Stimulated activated CD4-positive, alpha-beta T cell treated with anti-CD3 and anti-CD28 coated beads, Interleukin-1b, Interleukin-23, amount 100 ng/mL, for 1 hour (primary cell): ENCODE measurements at places on chromosomes 2 and 18.

GRCh38 chr2:138036522-138036921 lies 72.2 kb downstream of the HNMT start:
- no peak for DNase-seq

- DNase-seq, result no peak
Observed at GRCh38 chr2:133418671-133419070, 149.6 kb downstream of the NCKAP5 start.

GRCh38 chr2:73258186-73258912 lies 24.2 kb downstream of the CCT7 start:
- no peak for DNase-seq

DNA sequence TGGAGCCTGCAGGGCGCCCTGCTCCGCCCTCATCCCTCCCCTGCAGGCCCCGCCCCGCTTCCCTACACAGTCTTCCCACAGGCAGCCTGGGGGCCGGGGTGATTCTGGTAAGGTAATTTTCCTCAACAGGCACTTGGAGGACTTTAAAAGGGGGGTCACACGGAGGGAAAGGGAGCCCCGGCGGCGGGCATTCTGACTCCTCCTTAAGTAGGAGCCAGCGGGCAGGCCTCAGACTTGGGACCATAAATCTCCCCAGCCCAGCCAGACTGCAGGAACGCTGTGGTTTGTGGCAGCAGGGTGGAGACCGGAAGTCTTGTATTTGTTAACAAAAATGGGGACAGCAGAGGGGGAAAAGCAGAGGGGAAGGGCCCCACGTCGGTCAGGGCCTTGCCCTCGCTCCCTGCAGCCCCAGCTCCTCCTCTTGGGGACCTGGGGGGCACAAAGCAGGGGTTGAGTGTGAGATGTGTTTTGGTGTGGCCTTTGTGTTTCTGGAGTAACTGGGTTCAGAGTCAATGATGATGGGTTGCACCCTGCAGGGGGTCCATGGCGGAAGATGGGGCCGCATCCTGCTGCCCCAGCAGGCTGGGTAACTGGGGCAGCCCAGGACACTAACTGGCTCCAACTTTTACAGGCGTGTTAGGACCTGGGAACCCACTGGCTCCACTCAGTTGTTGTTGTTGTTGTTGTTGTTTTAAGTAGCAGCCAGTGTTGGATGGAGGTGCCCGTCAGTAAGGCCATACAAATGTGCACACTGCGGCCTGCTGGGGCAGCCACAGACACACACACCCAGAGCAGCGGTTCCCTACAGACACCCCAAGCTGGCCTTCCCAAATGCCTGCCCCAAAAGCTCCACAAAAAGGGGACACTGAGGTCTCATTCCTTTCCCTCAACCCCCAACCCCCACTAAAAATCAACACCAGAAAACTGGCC lies 27.7 kb downstream of the SMAD7 start:
- DNase-seq, result no peak

DNA sequence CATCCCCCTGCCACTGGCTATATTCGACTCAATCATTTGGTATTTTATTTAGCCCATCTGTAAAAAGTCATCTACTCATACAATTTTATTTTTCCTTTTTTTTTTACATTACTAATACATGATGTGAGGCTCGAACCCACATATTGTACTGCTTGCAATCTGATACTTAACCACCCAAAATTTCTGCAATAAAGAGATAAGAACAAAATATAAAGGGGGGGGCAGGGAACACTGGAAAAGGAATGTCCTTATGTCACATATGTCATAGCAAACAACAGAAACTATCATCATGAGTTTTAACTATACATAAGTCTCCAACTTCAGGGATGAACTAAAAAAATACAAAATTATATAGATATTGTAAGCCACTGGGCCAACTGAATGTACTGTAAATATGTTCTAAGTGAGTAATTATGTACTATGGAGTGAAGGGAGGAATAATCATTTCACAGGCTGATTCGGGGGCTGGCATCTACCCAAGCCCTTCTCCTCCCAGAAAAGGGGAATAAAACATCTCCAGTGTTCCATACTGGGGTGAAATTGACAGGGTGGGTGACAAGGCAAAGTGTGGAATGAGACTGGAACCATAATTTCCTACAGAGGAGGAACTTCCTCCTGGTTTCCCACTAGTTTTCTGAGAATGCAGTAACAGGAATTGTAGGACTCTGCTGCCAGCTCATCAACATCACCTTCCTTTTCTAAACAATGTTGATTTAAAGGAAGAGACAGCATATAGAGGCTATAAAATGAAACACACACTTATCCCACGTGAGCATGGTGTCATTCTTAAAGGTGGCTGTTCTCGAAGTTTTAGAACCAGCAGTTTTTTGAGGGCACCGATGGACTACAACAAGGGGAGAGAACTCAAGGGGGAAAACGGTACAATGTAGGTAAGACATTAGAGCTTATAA lies 79.5 kb downstream of the FARSB start:
- no peak for DNase-seq

GRCh38 chr2:158013891-158014290 lies 87.8 kb upstream of the UPP2 start:
- DNase-seq, result no peak

GRCh38 chr2:223914324-223914723 lies 30.8 kb downstream of the WDFY1 start:
- DNase-seq, result no peak

GRCh38 chr2:67579216-67579615 lies 182.1 kb downstream of the ETAA1 start:
- DNase-seq, result no peak

GRCh38 chr18:75211002-75211621 lies 515 bp downstream of the TSHZ1 start:
- DNase-seq, result no peak

DNA sequence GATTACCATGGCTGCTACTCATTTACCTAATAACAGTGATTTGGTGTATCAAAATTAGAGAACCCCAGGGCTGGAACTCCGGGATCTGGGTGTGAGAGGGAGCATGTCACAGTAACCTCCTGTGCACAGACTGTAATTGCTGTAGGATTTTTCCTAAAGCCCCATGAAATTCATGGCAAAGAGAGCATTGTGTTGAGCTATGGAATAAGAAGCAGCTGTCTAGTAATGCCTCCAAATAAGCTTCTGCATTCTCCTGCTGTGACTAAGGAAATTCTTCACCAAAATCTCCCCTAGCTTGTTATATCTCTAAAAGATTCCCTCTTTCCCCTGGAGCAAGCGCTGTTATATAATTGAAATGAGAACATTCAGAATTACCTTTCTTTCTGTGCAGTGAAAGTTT lies 158.1 kb upstream of the SPATS2L start:
- DNase-seq, result no peak

DNA sequence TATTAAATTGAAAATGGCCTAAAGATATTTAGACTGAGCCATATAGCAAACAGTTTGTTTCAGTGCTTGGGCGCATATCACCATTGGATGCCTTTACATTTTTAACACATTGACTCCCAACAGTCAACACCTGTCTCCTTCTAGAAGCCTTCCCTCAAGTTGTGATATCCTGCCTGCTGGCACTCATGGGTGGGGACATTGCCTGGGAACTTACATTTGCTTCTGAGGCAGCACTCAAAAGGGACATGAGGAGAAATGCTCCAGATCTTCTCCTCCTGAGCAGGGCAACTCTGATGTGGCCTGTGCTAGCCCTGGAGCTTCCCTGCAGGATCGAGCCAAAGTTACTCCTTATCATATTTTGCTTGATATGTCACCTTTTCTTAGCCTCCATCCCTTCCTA lies 392.2 kb downstream of the CDH7 start:
- no peak for DNase-seq

- DNase-seq, result no peak
Observed at GRCh38 chr2:112938904-112939303, 27.9 kb downstream of the IL37 start.

DNA sequence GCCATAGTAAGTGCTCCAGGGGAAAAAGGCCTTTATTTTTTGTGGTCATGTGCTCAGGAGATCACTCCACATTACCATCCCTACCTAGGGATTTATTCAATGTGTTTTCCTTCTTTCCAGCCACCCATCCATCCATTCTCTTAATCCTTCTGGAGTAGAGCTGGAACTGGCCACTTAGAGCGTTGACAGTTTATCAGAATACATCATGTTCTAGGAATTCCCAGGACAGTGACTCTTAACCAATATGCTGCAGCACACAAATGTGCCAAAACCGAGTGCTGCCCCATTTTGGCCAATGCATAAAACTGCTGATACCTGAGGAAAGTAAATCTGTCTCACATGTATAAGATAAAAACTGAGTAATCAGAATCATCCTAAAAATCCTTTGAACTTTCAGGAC lies 63.7 kb downstream of the FARSB start:
- DNase-seq, result no peak

- DNase-seq, result no peak
Observed at GRCh38 chr2:199875400-199875799, 24.4 kb upstream of the FTCDNL1 start.

DNA sequence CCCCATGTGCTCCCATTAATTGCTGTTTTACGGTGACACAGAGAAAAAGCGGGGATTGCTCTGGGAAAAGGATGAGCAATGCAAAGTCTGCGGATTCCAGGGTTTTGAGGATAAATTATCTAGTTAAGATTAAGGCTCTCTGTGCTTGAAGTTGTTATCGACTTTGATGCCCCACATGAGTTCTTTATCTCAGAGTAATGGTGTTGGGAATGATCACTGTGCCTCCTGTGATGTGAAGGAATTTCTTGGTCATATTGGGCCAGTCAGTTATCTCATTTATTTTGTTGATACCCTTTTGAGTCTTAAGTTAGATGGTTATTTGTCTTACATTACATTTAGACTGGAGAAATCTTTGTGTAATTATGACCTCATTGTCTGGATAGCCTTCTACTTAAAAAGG lies 184.6 kb upstream of the MEX3C start:
- no peak for DNase-seq

GRCh38 chr2:144415386-144415785 lies 104.5 kb downstream of the ZEB2 start:
- DNase-seq, result no peak

DNA sequence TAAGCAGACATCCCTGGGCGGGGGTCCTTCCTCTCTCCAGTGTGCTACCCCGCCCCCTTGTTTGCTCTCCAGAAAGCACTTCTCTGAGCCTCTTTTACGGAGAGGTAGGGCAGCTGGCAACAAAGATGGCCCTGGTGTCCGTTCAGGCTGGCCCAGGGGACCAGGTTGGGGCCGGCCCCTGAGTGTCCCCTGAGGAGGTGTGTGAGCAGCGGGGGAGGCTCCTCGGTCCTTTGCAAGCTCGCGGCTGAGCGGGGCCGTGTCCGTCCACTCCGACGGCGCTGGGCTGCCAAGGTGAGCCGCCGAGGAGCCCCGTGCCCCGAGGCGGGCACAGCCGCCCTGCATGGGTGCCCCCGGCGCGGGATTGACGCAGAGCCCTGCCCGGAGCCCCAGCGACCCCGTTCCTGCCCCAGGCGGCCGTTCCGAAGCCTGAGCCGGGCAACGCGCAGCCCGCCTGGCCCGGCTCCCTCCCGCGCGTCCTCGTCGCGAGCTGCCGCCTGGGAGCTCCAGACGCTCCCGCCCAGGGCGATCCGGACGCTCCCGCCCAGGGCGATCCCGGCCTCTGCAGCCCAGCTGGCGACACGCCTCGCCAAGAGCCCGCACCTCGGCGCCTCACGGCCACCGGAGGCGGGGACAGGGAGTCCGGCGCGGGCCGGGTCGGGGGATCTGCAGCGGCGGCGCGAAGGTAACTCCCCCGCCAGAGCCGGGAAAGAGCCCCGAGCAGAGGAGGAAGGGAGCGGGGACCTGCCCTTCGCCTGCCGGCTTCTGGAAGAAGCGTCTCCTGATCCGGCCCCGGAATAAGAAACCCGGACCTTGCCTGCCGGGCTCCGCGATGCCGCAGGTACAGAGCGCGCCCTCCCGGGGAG lies at the start of gene PROKR1:
Gene PROKR1 (plus strand): TSS at position 569 of the 863 bp plus-strand sequence. CDS start 2,243 bp downstream, outside the sequence.
- DNase-seq, result no peak

- no peak for DNase-seq
Observed at GRCh38 chr18:39051013-39051412, 1485.4 kb upstream of the CELF4 start.

DNA sequence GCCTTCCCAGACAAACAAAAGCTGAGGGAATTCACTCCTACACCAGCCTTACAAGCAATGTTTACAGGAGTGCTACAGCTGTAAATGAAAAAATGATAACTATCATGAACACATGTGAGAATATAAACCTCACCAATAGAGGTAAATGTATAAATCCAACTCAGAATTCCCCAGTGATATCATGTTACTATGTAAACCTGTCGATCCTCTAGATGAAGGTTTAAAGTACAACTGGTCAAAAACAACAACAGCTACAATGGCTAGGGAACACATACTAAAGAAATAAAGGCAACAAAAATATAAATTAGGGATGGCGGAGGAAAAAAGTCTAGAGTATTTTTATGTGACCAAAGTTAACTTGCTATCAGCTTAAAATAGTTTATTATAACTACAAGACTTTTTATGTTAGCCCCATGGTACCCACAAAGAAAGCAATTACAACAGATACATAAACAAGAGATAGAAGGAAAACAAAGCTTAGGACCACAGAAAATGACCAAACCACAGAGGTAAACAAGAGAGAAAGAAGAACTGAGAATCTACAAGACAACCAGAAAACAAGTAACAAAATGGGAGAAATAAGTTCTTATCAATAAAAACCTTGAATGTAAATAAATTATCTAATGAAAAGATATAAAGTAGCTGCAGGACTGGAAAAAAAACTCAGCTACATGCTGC lies 8.3 kb downstream of the CERKL start:
- no peak for DNase-seq

- DNase-seq, result no peak
Observed at GRCh38 chr2:212033888-212034287, 504.7 kb downstream of the ERBB4 start.

DNA sequence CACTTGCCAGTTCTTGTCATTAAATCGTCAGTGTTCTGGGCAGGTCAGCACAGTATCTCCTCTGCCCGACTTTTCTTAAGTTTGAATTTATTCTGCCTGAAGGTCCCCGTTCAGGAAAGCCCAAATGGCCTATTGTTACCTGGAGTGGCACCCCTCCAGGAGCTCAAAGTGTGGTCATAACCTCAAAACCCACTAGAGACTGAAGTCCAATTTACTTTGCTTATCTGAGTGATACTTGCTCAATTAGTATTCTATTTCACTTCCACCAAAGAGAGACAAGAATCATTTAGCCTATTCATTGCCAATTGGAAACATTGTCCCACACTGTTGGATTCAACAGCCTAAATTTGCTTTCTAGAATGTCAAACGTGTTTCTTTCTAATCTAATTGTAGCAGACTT lies 375.3 kb downstream of the LNPK start:
- no peak for DNase-seq

- no peak for DNase-seq
Observed at GRCh38 chr18:76495435-76496193, 572 bp upstream of the ZNF516 start.
